Mucosa of gallbladder (tissue), 1 donor: ENCODE measurements at places on chromosomes 1 and 21. TPM values are rescaled to one million over a fixed set of nuclear protein-coding genes. Genes with fewer than 3 reads are reported as not detected.
A peak's percentile ranks its signal among the peaks of the same experiment; 100 is the strongest.

GRCh38 chr1:68384872-68385411, 64.8 kb downstream of the RPE65 start:
- DNase-seq = peak; percentile 57

DNA sequence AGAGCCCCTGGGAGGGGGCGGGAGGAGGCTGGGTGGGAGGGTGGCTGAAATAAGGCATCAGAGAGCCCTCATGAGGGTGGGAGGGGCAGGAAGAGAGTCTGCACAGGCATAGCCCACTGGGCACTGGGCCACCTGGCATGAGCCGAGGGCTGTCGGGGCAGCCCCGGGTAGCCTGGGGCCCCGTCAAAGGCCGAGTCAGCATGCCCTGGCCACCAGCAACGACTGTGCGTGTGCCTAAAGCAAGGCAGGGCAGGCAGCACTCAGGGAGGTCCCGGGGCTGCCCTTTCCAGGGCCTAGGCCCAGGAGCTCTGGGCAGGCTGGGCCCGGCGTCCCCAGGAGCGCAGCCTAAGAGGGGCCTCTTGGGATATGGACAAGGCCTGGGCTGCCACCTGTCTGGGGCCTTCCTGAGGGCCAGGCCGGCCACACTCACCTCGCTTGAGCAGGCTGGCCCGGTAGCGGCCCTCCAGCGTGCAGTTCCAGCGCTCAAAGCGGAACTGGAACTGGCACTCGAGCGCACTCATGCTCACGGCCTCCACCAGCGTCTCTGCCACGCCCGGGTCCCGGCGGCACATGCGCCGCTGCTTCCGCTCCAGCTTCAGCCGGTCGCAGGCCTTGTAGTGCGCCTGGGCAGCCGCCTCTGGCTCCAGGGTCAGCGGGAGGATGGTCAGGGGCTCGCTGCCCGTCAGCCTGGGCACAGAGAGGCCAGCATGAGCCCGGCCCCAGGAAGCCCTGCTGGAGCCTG, 22.7 kb downstream of the WNT9A start:
- no peak for DNase-seq

GRCh38 chr1:168170564-168171508, 7.9 kb upstream of the TIPRL start:
- no peak for DNase-seq

- DNase-seq = no peak
Measured at GRCh38 chr1:197810812-197811211, 35.5 kb upstream of the DENND1B start.

The TNFRSF8 gene
- total RNA-seq = 2.3 TPM

GRCh38 chr1:36994294-36994693, 40.0 kb downstream of the GRIK3 start:
- no peak for DNase-seq

The GPR89B gene
- 12.6 TPM for total RNA-seq

DNA sequence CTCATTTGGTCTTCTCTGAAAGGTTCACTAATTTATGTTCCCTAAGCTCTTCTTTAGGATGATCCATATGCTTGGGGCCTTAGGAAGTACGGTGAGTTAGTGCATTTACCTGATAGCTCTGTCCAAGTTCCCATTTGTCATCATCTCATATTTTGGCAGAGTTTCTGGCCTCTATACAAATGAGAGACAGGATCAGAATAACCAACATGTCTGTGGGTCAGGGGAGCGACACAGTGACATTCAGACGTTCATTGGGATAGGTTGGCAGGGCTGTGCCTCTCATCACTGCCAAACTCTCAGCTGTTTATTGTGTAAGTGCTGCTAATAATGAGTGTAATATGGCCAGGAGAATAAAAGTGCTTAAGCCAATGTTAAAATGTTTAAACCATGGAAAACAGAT, 561.1 kb upstream of the ZRANB2 start:
- DNase-seq = no peak

DNA sequence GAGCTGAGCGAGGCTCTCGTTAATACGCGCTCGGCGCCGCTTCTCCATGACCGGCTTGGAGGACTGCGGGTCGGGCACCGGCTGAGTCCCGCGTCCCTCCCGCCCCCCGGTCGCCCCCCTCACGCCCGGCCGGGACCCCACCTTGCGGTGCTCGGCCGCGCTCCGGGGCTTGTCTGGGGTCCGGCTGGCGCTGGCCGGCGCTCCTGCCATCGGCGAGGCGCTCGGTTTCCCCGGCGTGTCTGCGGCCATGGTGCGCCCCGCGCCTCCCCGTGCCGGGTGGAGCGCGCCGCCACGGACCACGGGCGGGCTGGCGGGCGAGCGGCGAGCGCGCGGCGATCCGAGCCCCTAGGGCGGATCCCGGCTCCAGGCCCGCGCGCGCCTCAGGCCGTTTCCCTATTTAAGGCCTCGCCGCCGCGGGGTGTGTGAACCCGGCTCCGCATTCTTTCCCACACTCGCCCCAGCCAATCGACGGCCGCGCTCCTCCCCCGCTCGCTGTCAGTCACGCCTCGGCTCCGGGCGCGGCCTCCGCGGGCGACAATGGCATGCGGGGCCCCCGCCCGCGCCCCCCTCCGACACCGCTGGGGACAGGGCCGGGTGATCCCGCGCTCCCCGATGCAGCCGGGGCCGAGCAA, at the start of gene HES4:
Gene HES4 (minus strand): TSS at position 373 of the 632 bp plus-strand sequence. CDS start 124 bp downstream, at position 249.
- peak; percentile 90 for DNase-seq

DNA sequence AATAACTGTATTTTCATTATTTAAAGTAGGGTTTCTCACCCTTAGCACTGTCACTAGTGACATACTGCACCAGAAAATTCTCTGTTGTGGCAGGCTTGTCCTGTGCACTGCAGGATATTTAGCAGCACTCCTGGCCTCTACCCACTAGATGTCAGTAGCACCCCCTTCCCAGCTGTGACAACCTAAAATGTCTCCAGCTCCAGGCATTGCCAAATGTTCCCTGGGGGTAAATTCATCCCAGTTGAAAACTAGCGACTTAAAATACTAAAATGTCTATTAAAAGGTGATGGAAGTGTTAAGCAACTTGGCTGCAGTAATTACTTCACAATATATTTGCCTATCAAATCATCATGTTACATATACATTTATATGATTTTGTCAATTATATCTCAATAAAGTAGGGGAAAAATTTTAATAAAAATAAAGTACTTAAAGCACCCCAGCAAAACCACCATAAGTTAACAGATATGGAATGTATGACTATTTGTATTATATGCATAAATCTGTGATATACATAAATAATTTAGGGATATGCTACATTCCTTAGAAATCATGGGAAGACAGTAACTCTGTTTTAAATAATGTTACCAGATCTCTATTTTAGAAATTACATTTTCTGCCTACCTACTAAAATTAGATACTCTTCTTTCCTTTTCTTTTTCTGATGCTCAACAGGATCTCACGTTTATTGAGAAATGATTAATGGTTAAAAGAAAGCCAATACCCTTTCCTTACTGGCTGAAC, 74.6 kb downstream of the ARID4B start:
- peak; percentile 60 for DNase-seq

GRCh38 chr1:46034601-46035516, 97.6 kb downstream of the PIK3R3 start:
- no peak for DNase-seq

The RPAP2 gene
- 21.5 TPM for total RNA-seq

- DNase-seq = peak; percentile 54
Measured at GRCh38 chr1:42737257-42737656, 2.8 kb downstream of the CLDN19 start.

The KLF17 gene
- total RNA-seq = not detected

DNA sequence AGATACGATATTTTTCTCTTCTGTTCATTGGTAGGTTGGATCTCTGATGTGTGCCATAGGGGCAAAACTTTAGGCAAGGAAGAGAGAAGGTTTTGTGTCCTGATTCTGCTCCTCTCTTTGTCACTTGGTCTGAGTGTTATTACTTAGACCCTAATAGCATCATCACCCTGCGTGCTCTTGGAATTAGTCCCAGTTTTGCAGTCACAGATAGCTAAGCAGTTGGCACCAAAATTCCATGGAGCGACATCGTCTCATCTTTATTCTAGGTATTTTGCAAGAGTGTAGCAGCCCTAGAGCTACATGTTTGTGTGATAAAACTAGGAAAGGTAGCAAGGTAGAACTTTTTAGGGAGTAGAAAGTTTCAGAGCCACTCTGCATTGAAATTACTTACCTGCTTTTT, 23.8 kb downstream of the PIP5K1A start:
- no peak for DNase-seq

DNA sequence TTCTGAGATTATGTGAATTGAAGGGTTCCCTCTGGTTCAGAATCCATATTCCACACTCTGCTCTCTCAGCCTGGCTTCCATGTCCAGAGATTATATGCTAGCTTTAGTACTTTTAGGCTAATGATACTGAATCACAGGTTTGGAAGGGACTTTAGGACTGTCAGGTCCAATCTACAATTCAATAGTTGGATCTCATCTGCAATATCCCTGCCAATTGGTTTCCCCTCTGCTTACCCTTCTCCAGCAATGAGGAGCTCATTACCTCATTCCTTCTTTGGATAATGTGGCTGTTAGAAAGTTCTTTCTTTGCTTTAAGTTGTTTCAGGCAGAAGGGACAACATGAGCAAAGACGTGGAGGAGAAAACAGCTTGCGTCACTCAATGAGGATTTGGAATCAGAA, 245.3 kb downstream of the PLPP3 start:
- DNase-seq = no peak

The RGS8 gene
- total RNA-seq = 0.03 TPM

The MYBPH gene
- not detected for total RNA-seq

GRCh38 chr1:60990714-60991090, 91.7 kb upstream of the NFIA start:
- no peak for DNase-seq

GRCh38 chr1:156860628-156861423, at the start of gene NTRK1:
Gene NTRK1 (plus strand): TSS chr1:156860865. CDS start chr1:156860935, 70 bp downstream.
- no peak for DNase-seq

DNA sequence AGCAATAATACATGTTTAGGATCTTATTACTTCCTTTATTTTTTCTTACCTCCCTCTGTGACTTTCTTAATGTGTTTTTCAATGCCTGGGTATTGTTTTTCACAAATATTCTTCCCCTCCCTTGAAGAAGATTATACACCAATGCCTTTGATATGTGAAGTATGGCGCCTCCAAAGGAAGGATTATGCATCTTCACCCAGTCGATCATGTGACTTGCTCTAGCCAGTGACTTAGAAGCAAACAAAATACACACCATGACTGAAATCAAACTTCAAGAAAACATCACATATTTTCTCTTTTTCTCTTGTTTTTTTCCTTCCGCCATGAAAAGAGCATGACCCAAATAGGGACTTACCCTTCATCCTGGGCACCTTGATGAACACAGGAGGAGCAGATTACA, 297.1 kb downstream of the NCAM2 start:
- no peak for DNase-seq

DNA sequence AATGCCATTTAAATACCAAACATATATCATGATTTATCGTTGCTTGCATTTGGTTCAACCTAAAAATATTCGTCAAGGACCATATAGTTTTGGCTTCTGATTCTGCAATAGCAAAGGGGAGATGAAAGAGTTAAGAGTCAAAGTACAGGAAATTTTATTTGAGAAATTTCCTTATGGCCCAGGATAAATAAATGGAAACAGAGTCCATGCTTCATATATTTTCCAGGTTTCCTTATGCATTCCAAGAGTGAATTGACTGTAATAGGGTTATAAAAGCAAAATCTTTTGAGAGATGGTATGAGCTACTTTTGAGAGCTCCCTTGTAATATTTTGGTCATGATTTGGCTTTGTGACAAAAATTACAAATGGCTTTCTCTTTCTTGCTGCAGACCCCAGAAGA, 140.1 kb downstream of the HMCN1 start:
- DNase-seq = no peak

- no peak for DNase-seq
Measured at GRCh38 chr1:53368314-53369033, 40.6 kb upstream of the LRP8 start.

The VHLL gene
- not detected for total RNA-seq

The KCNH1 gene
- total RNA-seq = 1.4 TPM

DNA sequence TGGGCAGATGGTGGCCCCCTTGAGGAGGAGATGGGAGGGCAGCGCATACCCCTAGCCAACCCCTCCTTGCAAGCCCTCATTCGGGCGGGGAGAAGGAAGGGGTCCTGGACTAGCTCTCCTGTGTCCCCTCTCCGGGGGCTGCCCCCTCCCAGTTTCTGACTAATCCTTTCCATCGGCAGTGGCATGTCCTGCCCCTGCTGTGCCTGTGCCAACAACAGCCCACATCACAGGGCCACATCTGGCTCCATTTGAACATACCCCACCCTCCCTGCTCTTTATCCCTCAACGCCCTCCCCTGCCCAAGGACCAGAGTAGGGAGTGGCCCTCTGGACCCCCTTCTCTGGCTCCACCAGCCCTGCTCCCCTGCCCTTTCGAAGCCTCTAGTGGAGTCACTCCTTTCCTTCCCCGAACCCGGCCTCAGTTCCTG, 11.0 kb upstream of the LMNA start:
- no peak for DNase-seq

The SPOCD1 gene
- total RNA-seq = 1.8 TPM

DNA sequence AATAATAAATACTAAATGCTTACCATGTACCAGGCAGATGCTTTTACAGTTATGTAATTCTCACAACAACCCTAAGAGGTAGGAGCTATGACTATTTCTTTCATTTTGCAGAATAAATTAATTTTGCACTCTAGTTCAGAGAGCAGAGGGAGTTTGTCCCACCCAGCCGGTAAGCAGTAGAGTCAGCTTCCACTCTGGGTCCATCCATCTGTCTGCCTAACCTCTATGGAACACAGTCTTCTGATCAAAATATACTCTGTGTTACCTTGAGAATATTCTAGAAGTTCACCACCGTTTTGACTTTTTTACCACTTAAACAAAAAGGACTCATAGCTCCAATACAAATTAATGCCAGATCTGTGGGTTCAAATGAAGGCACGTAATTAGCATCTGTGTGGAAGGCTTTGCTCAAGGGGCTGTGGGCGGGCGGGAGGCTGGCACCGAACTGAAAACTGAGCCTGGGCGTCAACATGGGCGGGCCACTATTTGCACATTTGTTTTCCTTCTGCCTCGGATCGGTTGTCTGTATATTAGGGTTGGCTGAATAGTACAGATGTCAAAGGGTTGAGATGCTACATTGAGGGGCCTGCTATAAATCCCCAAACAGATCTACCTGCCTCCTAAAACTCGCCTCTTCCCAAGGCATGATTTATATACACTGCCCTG, 33.1 kb upstream of the LMO4 start:
- no peak for DNase-seq

GRCh38 chr1:235004840-235005391, 123.7 kb downstream of the TOMM20 start:
- no peak for DNase-seq
